Stimulated activated CD8-positive, alpha-beta memory T cell treated with anti-CD3 and anti-CD28 coated beads, Interleukin-15, amount 100 ng/mL, for 24 hours (primary cell): ENCODE measurements at places on chromosomes 2 and 18.

DNA sequence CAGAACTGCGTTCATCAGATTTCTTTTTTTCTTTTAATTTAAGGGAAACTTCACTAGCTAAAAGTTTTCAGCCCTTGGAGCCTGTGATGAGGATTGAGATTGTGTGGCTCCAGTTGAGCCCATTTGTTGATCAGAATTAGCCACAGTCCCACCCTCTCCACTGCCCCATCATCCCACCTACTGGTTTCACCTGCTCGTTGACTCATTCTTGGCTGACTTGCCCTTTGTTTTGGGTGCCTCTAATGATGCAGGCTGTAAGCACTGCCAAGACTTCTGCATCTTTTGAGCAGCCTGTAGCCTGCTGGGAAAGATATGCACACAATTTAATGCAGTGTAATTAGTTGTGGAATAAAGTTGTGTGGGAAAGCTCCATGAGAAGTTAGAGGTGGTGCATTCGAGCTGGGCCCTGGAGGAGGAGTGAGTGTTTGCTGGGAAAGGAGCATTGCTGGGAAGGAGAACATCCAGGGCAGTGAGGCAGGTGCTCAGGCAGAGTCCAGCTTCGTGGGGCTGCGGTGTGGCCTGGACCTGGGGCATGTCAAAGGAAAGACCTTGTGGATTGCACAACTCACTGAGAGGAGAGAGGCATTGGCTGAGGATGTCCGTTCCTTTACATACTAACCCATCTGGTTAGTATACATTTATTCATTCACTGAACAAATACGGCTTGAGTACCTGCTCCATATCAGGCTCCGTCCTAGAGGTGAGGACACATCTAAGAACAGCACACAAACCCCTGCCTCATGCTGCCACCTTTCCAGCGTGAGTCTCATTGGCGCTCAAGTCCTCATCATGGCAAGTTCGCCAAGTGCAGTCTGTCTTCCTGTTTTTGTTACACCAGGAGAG is 18.2 kb downstream of the ASPRV1 start:
- no peak for DNase-seq

DNA sequence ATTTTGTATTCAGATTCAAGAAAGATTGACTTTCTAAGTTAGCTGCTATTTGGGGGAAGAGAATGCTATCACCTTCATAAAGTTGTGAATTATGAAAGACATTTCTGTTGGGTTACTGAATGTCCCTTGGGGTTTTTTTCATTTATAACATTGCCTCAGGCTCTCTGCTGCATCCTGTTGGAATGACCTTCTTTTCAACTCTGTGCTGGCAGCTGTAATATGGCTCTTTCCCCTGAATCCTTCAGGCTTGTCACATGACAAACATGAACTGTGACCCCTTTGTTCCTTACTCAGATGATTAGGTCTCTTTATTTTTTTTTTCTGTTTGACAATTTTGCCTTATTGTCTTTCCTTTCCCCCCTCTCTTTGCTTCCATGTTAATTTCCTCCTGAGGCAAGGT is 159.8 kb downstream of the TAF4B start:
- no peak for DNase-seq

- no peak for DNase-seq
Measured at GRCh38 chr2:42317945-42318344, 43.1 kb downstream of the COX7A2L start.

DNA sequence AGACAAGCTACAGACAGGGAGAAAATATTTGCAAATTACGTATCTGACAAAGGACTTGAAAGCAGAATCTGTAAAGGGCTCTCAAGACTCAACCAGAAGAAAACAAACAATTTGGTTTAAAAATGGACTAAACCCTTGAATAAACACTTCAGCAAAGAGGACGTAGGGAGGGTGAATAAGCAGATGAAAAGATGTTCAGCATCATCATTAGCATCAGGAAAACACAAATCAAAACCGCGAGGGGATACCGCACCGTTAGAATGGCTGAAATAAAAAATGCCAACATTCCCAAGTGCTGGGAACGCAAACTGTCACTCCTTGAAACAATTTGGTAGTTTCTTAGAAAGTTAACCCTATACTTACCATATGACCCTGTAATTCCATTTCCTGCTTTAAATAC is 136.7 kb downstream of the MBP start:
- no peak for DNase-seq

- DNase-seq = no peak
Measured at GRCh38 chr2:159160954-159161353, 125.5 kb downstream of the WDSUB1 start.

DNA sequence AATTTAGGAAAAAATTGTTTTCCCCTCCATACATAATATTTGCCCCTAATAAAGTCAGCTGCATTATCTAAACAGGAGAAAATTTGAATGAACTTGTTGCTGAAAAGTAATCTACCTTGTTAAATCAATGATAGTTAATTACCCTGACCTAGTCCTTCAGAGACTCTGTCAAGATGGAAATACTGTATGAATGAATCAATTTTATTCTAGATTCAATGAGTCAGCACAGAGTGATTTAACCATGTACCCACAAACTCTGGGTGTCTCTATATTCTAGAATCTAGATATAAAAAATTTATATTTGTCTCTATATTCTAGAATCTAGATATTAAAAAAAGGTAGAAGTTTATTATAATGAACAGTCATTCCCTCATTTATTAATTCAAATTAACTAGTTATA is 36.2 kb downstream of the NDUFAF7 start:
- DNase-seq = no peak

DNA sequence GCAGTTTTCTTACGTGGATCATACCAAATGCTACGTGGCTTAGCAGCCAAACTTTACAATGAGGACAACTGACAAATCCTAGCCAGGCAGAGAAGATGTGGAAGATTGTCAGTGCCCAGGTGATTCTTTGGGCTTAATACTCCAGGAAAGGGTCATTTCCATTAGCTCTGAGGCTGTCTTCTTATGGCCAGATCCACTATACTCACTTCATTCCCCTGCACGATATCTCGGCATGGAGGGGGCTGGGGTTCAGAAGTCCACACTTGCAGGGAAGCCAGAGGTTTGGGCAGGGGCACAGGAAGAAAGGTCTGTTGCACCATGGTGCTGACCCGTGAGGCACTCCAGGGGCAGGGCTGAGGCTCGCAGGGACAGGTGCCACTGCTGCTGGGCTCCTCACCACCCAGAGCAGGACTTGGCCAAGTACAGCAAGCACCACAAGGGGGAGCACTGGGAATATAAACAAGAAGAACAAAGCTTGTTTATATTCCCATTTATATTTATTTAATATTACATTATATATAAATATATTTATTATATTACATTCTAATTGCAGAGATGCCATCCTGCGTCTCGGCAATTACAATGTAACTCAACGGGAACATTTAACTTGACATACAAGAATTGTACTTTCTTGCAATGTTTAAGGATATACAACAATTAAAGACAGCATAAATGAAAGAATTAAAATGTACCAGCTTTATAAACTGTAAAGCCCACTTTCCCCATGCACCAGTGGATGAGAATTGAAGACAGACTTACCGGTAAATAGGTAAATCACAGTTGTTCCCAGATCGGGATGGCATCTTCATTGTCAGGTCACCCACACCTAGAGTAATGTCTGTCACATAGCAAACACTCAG is 27.2 kb downstream of the CLUL1 start:
- peak; percentile 18 for DNase-seq

DNA sequence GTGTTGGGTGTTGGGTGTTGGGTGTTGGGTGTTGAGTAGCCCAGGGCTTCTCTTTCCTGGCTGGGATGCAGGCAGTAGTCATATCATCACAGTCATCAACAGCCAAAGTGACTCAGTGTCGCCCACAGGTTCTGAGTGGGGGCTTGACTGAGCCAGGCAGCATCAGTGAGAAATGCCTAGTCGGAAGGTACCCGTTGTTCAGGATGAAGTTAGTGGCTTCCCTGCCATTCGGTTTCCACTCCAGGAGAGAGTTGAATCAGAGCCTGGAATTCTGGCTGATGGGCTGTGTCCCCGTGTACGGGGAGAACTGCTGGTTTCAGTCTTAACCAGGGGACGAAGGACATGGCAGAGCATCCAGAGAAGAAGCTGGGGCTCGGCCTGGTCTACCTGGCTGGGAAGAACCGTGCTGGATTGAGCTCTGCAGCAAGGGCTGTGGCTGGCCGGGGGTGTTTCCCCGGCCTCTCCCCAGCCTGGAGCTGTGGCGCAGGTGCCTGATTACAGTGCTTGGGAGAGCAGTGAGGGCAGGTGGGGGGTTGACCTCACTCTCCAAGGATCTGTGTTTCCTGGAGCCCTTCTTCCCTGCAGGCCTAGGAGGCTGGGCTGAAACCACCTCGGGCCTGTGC is 49.4 kb downstream of the AGAP1 start:
- no peak for DNase-seq

- no peak for DNase-seq
Measured at GRCh38 chr18:38526922-38527321, 961.3 kb upstream of the CELF4 start.

DNA sequence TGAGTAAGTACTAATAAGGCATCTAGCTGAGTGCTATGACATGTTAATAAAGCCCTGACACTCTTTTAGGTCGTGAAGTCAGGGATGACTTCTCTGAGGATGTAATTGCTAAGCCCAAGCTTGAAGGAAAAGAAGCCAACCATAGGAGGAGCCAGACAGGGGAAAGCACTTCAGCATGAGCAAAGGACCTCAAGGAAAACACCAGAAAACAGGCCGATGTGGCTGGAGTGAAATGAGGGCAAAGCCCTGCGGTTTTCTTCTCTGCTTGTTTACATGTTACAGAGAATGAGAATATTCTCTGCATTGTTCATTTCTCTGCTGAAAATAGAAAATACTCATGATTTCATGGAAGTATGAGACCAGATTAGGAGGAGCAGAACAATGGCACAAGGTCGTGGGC is 112.5 kb upstream of the ARHGAP28 start:
- no peak for DNase-seq

DNA sequence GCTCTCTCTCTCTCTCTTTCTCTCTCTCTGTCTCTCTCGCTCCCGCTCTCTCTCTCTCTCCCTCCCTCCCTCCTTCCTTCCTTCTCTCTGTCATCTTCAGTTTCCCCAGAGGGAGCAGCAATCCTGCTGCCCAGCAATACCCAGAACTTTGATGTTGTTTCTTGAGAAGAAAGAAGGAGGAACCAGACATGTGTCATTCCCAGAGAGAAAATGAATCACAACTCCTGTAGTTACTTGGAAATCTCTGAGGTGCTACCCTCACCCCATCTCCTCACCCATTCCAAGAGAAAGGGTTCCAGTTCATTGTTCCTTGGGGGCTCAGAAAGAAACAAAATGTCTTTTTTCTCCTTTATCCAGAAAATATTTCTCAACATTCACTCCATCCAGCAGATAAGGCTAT is 449.1 kb downstream of the TNS1 start:
- no peak for DNase-seq

DNA sequence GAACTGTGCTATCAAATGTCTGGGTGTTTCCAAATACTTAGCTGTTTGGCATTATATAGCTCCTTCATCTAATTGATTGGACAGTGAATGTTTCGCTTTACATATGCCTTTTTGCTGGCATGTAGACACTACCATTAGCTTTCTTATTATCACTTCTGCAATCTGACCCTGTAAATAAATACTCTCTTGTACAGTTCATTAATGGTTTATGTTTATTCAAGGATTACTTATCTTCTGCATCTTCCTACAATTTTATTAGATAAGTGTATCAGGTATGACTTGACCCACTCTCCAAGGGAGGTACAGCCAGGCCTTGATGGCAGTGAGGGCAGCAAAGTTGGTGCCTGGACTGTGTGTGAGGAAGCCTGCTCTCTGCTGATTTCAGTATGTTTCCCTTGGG is 614.1 kb upstream of the SETBP1 start:
- DNase-seq = no peak

DNA sequence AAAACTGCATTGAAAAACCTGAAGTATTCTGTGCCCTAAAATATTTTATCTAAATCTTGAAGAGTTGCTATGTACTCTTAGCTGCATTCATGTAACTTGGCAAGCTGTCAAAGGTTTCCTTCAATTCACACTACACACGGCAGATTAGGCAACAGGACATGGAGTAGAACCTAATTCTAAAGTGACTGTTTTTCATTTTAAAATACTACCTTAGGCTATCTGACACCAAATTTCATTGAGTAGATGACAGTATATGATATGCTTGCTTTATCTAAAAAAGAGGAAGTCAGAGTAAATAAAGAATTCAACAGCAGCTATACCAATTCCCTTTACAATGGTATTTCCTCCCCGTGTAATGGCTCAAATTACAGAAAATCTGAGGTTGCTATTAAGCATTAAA is 45.4 kb downstream of the EXOC6B start:
- DNase-seq = no peak

DNA sequence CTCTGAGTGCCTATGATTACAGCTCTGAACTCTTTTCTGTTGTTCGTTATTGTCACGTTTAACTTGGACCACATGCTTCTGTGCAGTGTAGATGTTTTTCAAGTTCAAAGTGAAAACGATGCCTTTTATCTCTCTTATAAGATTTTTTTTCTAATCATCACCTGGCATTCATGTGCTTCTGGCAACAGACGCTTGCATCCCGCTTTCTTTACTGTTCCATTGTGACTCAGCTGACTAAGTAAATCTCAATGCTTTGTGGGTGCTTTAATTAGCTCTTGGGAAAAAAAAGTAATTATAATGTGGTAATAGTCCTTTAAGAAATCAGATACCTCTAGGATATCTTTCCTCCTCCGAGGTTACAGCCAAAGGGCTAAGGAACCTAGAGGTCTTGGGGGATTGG is 31.2 kb upstream of the RMP24 start:
- DNase-seq = no peak

- no peak for DNase-seq
Measured at GRCh38 chr2:232024457-232024856, 62.9 kb downstream of the DIS3L2 start.
